ENCODE measurements at places on chromosomes 7 and 10. TPM values are rescaled to one million over a fixed set of nuclear protein-coding genes. Genes with fewer than 3 reads are reported as not detected.

The CDK5 gene
- 29.6 TPM for total RNA-seq

The LRMDA gene
- total RNA-seq, result 3.8 TPM

The NPTX2 gene
- total RNA-seq, result under 0.01 TPM

The OPN1SW gene
- total RNA-seq, result not detected

The NCF1 gene
- under 0.01 TPM for total RNA-seq

The KLF14 gene
- total RNA-seq, result under 0.01 TPM

The TMEM26 gene
- total RNA-seq, result 2.5 TPM
